ENCODE measurements at places on chromosomes 2 and 18.
A peak's percentile ranks its signal among the peaks of the same experiment; 100 is the strongest.

DNA sequence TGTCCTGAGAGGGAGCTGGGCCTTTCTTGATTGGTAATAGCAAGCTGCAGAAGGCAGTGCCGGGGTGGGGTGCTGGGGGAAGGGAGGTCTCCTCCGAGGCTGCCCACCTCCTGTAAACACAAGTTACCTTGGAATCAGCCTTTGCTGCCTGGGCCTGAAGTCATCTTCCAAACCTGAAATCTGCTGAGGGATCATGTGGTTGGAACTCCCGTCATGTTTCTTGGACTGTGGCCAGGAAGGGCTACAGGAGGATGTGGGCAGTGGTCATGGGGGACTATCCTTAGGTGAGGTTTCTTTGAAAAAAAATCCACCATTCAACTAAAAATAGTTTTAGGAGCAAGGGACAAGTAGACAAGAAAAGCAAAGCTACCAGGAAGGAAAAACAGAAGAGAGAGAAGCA, 74.2 kb downstream of the CDK15 start:
- DNase-seq = no peak

- DNase-seq = no peak
These were observed at the start of gene TTR for GRCh38 chr18:31591628-31592027. TSS of gene TTR (plus strand) at chr18:31591877. CDS start at chr18:31591903, 26 bp downstream.

- DNase-seq = no peak
These were observed 731.1 kb upstream of the SLC8A1 start for GRCh38 chr2:41182961-41183360.

DNA sequence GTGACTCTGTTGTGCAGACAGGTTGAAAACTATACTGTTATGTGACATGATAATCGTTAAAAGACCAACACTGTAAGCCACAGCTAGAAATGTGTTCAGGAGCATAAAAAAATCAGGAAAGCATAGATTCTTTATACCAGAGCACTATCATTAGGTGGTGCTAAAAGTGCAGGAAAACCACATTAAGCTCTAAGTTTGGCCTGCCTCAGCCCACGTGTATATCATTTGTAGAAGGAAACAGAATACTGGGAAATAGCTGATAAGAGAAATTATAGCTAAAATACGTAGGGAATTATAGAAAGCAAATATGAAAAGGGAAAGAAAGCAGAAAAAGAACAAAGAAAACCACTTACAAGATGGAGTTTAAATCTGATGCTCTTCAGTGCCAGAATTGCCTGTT, 26.5 kb upstream of the C2orf74 start:
- peak; percentile 46 for DNase-seq

DNA sequence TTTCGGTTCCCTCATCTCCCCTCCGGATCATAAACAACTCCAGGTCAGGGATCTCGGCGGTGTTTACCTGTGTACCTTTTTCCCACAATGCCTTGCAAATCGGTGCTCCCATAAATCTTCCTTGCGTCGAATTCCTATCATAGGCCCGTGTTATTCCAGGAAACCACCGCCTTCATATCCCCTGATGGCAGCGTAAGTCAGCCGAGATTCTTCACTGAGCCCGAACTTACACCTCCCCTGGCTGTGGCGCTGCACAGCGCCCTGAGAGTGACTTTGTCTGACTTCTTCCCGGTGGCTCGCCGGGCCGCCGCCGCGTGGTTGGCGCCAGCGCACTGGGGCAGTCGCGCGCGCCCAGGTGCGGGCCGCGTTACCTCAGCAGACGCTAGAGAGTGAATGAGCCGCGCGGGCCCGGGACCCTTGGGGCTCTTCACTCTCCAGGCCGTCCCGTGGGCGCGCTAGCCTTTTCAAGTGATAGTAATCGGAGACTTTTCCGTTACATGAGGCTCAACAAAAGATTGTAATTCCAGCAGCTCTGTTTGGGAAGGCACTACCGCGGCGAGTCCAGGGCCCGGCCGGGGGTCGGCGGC, 101.6 kb downstream of the SPTBN1 start:
- DNase-seq = peak; percentile 68

GRCh38 chr2:196783431-196784094, 15.9 kb downstream of the GTF3C3 start:
- DNase-seq = peak; percentile 16

DNA sequence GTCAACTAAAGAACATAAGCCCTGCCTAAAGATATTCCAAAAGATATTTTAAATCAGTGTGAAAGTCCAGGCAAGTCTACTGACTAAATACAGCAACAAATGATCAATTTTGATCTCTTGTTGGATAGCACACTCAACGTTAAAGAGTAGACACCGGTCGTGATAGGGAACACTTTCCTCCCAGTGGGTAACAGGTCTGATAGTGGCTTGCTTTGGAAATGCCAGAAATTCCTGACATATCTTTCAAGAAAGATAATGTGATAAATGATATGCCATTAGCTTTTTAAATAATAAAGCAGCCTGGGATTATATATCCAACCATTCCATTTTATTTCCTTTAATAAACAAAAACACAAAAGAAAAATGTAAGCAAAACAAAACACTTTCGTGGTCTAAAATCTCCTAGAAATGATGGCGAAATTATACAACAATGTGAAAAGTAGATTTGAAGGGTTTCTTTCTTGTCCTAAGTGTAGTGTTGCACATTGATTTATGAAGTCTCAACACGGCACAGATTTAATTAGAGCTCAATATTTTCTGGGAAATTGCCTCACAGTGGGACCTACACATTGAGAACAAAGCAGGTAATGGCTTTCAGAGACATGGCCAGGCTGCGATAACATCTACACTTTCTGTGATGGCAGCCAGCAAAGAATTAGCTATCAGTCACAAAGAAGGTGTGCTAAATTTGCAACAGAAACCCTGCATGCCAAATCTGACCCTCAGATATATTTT, 158.6 kb downstream of the PPP1R1C start:
- peak; percentile 34 for DNase-seq

GRCh38 chr2:233025706-233026105, 6.8 kb upstream of the NEU2 start:
- no peak for DNase-seq

GRCh38 chr2:181305301-181306123, 151.7 kb upstream of the ITGA4 start:
- no peak for DNase-seq
